DND-41 (cell line): ENCODE measurements at places on chromosomes 2 and 18.
A peak's percentile ranks its signal among the peaks of the same experiment; 100 is the strongest.

GRCh38 chr2:10278029-10278762, 24.5 kb upstream of the HPCAL1 start:
- peak; percentile 13 for DNase-seq

GRCh38 chr2:98140210-98140609, 53.2 kb downstream of the VWA3B start:
- DNase-seq, result no peak

GRCh38 chr2:215535741-215536140, 99.9 kb upstream of the FN1 start:
- no peak for DNase-seq

DNA sequence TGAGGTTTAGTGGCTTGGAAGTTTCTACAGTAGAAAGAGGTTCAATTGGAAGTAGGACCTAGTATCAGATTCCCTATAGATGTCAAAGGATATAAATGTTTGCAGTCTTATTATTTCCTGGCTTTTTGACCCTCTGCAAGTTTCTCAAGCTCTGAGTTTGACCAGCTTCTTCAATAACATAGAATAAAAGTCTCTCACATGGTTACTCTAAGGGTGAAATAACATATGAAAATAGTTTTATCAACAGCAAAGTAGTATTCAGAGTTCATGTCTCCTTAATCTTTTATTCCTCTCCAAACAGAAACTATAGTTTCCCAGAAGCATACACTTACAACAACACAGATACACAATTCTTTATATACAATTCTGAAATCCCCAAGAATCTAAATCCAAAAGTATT, 132.9 kb upstream of the RND3 start:
- DNase-seq, result no peak

DNA sequence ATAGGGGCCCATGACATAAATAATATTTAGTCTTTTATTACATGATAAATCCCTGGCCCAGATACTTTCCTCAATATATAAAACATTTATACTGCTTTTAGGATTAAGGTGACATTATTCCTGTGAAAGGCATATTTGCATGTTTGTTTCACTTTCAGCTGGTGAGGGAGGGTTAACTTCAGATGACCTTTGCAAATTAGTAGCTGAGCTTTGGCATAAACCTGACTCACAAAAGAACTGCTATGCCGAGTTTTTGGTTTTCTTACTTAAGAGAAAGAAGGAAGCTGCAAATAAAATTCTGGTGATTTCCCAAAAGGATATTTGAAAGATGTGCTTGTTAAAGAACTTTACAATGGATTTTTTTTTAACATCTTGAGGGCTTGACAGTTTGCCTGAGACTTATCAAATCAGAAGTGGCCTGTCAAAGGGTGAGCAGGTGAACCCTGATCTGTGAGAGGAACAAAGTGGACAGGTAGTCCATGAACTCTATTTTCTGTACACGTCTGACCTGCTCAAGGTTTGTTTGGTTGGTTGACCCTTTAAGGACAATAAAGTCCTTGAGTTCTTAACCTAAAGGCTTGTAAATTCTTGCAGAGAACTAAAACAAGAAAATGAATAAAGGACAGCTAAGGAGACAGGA, 93.5 kb downstream of the FAM124B start:
- DNase-seq, result no peak

GRCh38 chr18:67514465-67514864, 2.1 kb downstream of the DSEL start:
- no peak for DNase-seq

DNA sequence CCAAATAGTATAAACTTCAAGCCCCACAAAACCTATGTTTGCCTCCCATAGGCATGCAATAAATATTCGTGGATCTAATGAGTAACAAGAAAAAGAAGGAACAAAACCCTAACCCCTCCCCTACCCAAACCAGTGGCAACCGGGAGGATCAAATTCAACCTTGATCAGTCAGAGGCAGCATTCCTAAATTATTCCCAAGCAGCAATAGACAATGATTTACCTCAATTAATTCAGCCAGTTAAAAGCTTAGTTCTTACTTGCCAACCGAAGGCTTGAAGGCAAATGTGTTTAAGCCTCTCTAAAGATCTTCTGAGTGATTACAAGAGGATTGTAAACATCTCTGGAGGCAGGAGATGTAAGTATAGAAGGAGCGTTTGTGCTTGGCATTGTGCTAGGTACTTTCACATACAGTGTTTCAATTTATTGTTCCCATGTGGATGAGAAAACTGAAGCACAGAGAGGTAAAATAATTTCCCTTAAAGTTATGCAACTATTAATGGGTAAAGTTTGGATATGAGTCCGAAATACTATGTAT, 197.7 kb downstream of the MTX2 start:
- DNase-seq, result no peak

DNA sequence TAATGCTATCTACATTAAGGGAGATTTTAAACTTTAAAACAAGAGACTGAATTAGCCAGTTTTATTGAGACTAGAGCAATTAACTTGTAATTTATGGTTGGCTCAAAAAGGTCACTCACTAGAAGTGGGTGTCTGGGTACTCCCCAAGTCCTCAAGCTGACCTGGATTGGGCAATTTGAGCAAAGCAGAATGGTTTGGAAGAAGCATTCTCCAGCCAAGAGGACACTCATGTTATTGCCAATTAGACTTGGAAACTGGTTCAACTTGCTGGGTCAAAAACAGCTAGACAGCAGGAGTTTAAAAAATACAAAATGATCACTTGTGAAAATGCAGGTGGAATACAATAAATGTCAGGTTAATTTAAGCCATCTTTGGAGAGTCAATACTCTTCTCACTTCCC, 29.5 kb upstream of the MYO1B start:
- DNase-seq, result no peak

DNA sequence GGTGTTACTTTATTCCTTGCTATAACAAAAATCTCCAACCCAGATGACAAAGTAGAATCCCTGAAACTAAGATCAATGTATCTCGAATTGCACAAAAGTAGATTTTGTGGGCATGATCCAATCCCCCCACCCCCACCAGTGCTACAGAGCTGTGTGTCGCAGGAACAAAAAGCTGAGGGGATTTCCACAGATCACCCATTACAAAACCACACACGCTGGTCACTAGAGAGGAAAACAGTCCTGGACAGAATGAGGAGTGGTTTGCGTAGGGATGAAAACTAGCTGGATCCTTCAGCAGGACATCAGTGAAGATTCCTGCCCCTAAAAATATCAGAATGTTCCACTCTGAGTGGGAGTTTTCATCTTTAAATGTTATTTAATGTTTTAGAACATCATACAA, 165.3 kb upstream of the STK17B start:
- DNase-seq, result no peak

- DNase-seq, result no peak
These were observed 72.5 kb upstream of the SERPINE2 start for GRCh38 chr2:224111576-224111975.
